ENCODE measurements at places on chromosomes 11 and 22.

- ATAC-seq, result no peak
Measured at GRCh38 chr11:79312617-79313529, 128.0 kb downstream of the TENM4 start.

DNA sequence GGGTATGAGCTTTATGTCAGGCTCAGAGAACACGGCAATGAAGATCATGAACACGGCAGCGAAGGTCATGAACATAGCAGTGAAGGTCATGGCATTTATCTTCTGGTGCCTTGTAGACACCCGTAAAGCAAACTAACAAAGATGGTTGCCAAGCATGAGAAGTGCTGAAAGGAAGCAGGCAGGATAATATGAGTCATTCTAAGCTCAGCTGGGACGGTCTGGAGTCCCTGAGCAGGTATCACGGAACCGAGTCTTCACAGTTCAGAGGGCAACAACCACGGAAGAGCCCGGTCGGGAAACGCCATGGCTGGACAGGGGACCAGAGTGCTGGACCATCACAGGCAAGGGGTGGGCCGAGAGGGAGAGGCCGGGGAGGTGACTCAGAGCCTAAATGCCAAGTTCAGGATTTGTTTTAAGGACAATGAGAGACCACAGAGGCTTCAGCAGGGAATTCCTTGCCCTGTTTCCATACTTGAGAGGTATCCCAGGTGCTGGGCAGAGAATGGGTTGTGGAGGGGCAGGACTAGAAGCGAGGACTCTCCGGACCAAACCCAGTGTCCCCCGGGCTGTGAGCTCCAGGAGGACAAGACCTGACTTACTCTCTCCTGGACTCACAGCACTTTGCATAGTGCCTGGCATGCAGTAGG is 13.1 kb upstream of the MS4A10 start:
- ATAC-seq, result no peak

DNA sequence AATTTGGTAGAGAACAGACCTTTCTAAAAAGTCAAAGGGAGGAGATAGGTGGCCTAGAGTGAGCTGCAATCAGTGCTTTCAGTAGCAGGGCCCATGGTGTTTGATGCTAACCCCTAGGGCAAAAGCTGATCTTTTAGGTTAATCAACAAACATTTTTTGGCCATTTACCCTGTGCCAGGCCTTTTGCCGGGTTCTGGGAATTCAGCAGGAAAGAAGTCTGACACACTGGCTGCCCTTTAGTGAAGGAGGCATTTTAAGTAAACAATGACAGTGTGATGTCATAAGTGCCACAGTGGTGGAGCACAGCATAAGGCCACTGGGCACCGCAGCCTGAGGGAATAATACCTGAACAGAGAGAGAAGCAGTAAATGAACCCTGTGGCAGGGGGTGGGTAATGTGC is 29.0 kb downstream of the C22orf31 start:
- no peak for ATAC-seq

GRCh38 chr11:25938952-25939351 is 393.0 kb upstream of the ANO3 start:
- no peak for ATAC-seq

- ATAC-seq, result no peak
Measured at GRCh38 chr11:125465701-125466100, 30.4 kb downstream of the FEZ1 start.

DNA sequence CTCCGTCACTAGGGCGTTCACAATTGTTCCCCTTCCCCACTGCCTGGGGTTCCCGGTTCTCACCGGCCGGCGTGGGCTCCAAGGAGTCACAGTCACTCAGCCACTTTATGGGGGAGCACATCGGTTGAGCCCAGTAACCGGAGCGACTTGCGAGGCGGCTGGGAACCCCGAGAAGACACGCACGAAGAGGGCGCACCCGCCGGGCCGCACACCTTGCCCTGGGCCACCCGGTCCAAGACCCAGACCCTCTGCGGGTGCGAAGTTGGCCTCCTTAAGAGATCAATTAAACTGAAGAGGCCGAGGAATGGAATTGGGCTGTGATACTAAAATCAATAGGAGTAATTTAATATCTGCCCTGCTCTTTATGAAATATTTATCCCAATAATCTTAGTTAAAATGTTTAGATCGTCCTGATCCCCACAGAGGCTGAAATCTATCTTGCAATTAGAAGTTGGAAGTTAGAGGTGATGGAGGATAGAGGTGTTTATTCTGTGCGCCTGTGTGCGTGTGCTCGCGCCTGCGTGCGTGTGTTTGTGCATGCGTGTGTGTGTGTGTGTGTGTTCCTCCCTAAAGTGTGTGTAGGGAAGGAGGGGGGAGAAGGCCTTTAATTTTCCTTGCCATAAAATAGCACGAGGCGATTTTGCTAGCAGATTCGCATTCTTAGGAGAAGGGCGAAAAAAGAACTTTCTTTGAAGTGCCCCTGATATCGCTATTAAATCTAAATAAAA is 954 bp upstream of the MN1 start:
- no peak for ATAC-seq

- no peak for ATAC-seq
Measured at GRCh38 chr22:26642465-26643417, 14.6 kb upstream of the MIAT start.

GRCh38 chr11:130673698-130674097 is 225.3 kb downstream of the ADAMTS15 start:
- no peak for ATAC-seq

- no peak for ATAC-seq
Measured at GRCh38 chr11:3929649-3930048, 74.2 kb downstream of the STIM1 start.

GRCh38 chr11:77758331-77758730 is 62.2 kb downstream of the RSF1 start:
- no peak for ATAC-seq

GRCh38 chr11:95576146-95576845 is 213.3 kb downstream of the FAM76B start:
- ATAC-seq, result peak; percentile 27

DNA sequence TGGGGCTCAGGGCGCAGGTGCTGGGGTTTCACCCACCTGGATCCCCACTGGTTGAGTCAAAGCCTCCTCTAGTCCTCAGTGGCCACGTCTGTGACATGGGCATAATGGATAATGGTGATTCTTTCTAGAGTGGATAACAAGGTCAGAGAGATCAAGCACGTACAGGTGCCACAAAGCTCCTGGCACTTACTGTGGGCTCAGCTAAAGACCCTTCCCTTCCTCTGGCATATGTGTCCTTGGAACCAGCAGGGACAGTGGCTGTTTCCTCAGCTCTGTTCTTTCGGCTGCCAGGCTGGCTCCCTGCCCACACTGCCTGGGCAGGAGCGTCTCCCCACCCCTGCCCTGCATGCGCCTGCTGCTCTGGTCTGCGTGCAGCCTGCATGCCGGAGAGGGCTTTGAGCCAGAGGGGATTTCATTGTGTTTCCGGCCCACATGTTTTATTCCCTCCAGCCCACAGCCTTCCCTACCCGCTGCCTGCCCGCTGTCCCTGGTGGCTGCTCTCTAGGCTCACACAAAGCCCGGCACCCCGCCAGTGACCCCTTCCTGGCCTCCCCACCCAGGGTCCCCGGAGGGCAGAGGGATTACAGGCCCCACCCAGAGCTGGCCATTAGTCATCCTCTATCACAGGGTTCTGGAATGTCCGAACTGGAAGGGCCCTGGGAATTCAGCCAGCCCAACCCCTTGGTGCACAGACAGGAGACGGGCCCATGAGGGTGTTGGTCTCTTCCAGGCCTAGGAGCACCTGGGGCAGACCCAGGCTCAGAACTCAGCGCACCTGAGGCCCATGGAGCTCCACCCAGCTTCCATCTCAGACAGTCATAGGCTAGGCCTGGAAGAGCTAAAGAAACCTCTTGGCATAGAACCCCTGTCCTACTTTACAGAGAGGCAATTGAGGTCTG is 55.3 kb upstream of the GCAT start:
- peak; percentile 72 for ATAC-seq

DNA sequence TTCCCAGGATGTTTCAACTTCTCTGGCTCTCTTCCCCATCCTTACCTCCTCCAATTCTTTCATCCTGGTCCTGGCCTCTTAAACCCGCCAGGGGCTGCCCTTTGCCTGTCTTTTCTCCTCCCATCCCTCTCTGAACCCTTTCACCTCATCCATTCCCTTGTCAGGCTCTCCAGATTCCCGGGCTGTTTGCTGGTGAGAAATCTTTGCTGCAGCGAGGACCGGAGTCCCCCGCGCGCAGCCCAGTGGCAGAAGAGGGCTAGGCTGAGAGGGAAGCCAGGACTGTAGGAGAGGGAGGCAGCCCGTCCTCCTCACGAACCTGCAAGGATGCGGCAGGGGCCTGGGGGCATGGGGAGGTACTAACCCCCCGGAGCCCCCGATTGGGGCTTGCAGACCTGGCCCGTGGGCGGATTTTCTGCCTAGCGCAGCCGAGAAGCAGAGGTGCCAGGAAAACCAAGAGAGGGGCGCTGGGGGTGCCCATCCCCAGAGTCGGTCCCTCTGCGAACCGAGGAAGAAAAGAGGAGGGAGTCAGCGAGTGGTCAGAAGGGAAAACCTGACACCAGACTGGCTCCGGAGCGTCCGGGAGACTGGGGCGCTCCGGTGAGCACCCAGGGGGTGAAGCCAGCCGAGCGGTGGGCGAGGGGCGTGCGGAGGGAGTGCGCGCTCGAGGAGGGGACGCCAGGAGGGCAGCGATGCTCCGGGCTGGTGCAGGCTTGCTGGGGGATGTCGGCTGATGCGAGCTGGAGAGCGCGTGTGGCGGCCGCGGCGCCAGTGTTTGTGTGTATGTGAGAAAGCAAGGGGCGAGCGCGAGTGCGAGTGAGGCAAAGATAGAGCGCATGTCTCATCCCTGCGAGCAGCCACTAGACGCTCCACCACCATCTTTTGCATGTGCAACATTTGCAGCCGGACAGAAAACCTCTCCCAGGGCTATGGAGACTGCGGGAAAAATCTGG is at the start of gene GRIA4:
TSS of gene GRIA4 (plus strand) at position 242 of the 950 bp plus-strand sequence. CDS start 925 bp downstream, outside the sequence.
- no peak for ATAC-seq

GRCh38 chr11:22193348-22194051 is 615 bp downstream of the ANO5 start:
- ATAC-seq, result peak; percentile 29

All from esophagus mucosa (tissue), 1 donor.